Stimulated activated CD4-positive, alpha-beta T cell treated with anti-CD3 and anti-CD28 coated beads, Interleukin-1b, Interleukin-23, amount 100 ng/mL, for 1 hour (primary cell): ENCODE measurements at places on chromosomes 12 and 14.

- no peak for DNase-seq
Measured at GRCh38 chr12:109709401-109709991, 4.1 kb upstream of the FAM222A start.

DNA sequence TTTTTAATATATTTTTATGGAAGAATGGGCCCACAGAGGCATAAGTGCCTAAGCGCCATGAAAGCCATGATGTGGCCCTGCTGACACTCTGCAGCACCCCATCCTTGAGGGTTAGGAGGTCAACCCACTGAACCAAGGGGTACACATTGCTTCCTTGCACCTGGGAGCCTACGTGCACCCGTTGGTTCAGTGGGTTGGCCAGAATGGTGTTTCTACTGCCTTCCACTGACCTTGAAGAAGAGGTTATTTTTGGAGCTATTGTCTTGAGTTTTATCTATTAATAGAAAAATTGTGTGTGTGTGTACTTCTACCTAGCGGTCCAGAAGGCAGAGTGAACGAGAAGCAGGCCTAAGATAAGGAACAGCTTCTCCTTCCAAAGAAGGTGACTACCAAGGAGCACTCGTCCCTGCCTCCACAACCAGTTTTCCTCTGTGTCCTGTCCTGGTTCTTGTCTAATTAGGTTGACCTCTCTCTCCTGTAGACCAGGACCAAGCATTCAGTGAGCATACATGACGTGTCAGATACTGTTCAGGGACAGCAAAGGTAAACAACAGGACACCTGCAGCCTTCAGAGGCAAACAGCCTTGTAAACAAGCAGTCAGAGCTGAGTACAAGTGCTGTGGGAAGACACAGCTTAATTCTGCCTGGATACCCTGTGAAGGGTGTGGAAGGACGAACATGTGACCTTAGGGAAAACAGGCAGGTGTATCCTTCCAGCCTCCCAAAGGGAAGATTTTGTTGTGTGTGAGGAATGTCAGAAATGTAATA, 30.4 kb upstream of the PLEK2 start:
- no peak for DNase-seq

DNA sequence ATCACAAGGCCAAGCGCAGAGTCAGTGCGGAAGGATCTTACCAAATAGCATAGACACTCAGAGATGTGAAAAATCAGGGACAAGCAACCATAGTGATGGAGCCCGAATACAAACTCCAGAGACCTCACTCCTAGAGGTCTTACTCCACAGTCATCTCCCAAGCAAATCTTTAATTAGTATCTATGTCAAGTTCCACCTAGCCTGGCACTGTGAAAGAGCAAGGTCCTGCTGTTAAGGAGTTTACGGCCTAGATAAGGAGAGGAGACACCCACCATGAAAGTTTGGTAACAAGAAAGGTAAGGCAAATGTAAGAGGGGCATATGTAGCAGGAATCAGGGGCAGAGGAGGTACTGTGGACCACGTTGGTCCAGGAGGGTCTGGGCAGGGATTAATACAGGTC, 7.4 kb upstream of the PLEKHG6 start:
- DNase-seq = no peak

DNA sequence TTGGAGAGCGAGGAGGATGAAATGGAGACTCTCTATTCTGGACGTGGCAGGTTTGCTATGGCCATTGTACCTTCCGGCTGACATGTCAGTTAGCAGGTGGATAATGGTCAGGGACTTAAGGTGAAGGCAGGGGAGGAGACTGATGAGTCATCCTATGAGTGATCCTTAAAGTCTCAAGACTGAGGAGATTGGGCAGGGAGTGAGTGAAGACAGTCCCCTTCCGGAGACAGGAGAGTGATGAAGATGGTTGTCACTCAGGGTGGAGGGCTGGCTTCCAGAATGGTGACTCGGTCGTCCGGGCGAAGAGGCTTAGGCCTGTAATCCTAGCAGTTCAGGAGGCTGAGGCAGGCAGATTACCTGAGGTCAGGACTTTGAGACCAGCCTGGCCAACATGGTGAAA, 49.8 kb upstream of the CCDC63 start:
- no peak for DNase-seq
